Osteoblast (primary cell): ENCODE measurements at places on chromosomes 12 and 14. TPM values are rescaled to one million over a fixed set of nuclear protein-coding genes. Genes with fewer than 3 reads are reported as not detected.

GRCh38 chr12:53973236-53974042 is 513 bp downstream of the HOXC11 start:
- H3K27me3 ChIP-seq = peaks cover 30% of the 10 kb centered on the region
- H3K36me3 ChIP-seq = no peaks in the 10 kb centered on the region
- peak; percentile 94 for DNase-seq
- peak overlapping the region; percentile 83 for H3K4me3 ChIP-seq
- peak overlapping the region; percentile 4 for H3K27ac ChIP-seq

DNA sequence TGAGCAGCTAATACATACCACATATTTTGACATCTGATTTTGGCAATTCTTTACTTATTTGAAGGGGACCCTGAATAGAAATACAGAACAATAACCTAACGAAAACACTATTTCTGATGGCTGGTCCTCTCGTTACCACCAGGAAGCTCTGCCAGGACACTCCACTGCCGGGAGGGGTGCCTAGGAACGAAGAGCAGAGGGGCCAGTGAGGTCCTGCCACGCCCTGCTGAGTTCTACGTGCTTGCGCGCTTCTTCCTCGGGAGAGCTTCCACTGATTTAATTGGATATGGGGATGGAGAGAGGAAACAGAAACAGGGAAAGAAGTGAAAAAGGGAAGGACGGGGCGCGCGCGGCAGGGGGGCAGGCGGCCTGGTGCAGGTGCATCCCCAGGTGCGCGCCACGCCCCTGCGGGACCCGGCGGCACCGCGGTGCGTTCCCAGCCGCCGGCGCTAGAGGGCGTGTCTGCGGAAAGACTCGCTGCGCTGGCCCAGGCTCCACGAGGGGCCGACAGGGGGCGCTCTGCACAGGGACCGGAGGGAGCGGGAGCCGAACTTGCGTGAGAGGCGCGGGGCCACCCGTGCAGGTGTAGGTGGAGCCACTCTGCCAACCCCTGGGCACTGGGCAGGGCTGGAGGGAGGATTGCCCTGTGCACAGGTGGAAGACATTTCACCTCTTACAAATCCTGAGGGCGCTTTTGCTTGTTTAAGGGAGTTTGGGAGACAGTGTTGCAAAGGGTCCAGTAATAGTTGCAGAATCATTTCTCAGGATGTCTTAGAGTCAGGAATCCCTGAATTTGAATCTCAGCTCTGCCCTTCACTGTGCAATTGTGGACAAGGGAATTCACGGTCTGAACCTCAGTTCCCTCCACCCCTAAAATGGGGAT is 986.3 kb upstream of the TMEM132C start:
- no peaks in the 10 kb centered on the region for H3K36me3 ChIP-seq
- DNase-seq = no peak

DNA sequence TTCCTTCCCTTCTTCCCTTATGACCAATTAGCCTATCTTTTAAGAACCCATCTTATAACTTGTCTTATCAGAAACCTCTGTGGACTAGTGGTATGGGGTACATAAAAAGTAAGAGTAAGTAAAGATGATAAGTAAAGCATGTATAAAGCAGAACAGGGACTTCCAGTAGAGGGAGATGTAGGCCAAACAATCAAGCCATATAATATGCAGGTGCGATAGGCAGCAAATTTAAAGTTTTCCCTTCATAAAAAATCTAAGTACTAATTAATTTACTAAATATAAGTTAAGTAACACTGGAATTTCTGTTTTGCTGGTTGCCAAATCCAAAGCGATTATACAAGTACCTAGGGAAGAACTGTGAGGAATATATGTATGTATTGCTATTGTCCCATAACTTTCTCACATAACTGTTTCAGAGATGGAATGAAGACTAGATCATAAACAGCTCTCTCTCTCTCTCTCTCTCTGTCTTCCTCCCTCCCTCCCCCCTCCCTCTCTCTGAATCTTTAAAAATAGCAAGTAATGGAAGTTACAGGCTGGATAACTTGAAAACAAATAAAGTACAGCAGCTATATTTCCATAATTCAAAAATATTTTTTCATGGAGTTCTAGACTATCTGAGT is 25.7 kb downstream of the METTL25 start:
- H3K36me3 ChIP-seq = no peaks in the 10 kb centered on the region
- no peak overlapping the region for H3K27ac ChIP-seq
- no peak for DNase-seq
- H3K4me3 ChIP-seq = no peak overlapping the region
- no peaks in the 10 kb centered on the region for H3K4me1 ChIP-seq

DNA sequence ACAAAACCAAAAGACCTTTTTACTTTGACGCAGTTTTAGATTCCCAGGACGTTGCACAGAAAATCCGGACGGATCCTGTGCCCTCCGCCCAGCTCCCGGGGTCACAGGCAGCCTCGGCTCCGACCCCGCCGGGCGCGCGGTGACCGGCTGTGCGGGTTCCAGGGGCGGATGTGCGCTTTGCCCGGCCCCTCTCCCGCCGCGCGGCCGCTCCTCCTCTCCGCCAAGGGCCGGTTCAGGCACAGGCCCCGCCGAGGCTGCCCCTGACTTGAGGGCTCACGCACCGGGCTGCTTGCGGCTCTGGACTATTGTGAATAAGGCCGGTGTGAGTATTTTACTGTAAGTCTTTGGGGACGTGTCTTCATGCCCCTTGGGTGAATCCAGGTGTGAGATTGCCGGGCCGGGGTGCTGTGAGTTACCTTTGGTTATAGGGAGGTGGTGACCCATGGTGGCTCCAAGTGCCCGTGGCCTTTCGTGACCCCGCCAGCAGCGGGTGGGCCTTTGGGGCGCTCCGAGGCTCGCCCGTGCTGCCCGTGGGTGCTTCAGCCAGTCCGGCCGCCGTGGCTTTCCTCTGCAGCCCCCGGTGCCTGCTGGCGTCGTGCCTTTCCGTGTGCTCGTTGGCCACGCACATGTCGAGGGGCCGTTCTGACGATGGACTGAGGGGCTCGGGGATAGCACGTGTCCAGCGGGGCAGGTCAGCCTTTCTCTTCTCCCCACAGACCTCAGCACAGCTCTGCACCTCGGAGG is 45.9 kb downstream of the NOC4L start:
- no peaks in the 10 kb centered on the region for H3K27me3 ChIP-seq
- H3K27ac ChIP-seq = no peak overlapping the region
- peak; percentile 87 for DNase-seq
- H3K36me3 ChIP-seq = no peaks in the 10 kb centered on the region
- no peaks in the 10 kb centered on the region for H3K4me1 ChIP-seq

GRCh38 chr14:31118892-31119291 is 88.7 kb downstream of the HECTD1 start:
- H3K27ac ChIP-seq = peak overlapping the region; percentile 7
- no peaks in the 10 kb centered on the region for H3K27me3 ChIP-seq
- no peaks in the 10 kb centered on the region for H3K4me1 ChIP-seq
- no peak overlapping the region for H3K4me3 ChIP-seq

DNA sequence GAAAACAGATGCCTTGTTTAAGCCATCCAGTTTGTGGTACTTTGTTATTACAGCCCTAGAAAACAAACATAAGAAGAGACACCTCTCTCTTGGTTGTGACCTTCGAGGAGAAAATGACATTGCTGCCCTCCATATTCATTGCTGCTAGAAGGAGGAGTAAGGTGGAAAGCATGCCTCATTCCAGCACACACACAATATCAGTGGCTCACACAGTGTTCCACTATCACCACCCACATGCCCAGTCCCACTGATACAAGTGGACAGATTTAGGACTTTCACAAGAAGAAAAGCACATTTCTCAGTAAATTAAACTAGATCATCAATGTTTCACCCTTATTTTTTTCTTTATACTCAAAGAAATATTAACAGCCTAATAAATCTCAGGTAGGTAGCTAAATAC is 143.6 kb downstream of the PHLDA1 start:
- peaks cover 12% of the 10 kb centered on the region for H3K4me1 ChIP-seq
- DNase-seq = no peak
- no peak overlapping the region for H3K27ac ChIP-seq
- no peaks in the 10 kb centered on the region for H3K27me3 ChIP-seq
- no peaks in the 10 kb centered on the region for H3K36me3 ChIP-seq

- H3K4me1 ChIP-seq = no peaks in the 10 kb centered on the region
- no peaks in the 10 kb centered on the region for H3K36me3 ChIP-seq
- no peak overlapping the region for H3K4me3 ChIP-seq
- H3K27me3 ChIP-seq = no peaks in the 10 kb centered on the region
- no peak overlapping the region for H3K27ac ChIP-seq
- no peak for DNase-seq
Measured at GRCh38 chr14:56760164-56760914, 49.9 kb downstream of the OTX2 start.

GRCh38 chr14:92385561-92385960 is 62.6 kb downstream of the SLC24A4 start:
- H3K27me3 ChIP-seq = peaks cover 7% of the 10 kb centered on the region
- no peak overlapping the region for H3K4me3 ChIP-seq
- H3K36me3 ChIP-seq = no peaks in the 10 kb centered on the region
- H3K4me1 ChIP-seq = no peaks in the 10 kb centered on the region

- H3K27me3 ChIP-seq = peaks cover 2% of the 10 kb centered on the region
- no peak overlapping the region for H3K4me3 ChIP-seq
Measured at GRCh38 chr14:53437858-53438257, 284.7 kb upstream of the DDHD1 start.

- no peak for DNase-seq
- H3K4me1 ChIP-seq = no peaks in the 10 kb centered on the region
- H3K4me3 ChIP-seq = no peak overlapping the region
- H3K36me3 ChIP-seq = peaks cover 19% of the 10 kb centered on the region
- H3K27ac ChIP-seq = no peak overlapping the region
Measured at GRCh38 chr12:116999066-116999465, 88.3 kb downstream of the FBXW8 start.

GRCh38 chr12:9710584-9711375 is 22.1 kb downstream of the CLECL1 start:
- no peak overlapping the region for H3K27ac ChIP-seq
- DNase-seq = no peak

- no peak overlapping the region for H3K27ac ChIP-seq
- H3K27me3 ChIP-seq = peaks cover 19% of the 10 kb centered on the region
- peaks cover 2% of the 10 kb centered on the region for H3K4me1 ChIP-seq
- no peak for DNase-seq
- H3K4me3 ChIP-seq = peak overlapping the region; percentile 20
- H3K36me3 ChIP-seq = no peaks in the 10 kb centered on the region
Measured at GRCh38 chr14:21300892-21301291, 21.0 kb downstream of the RPGRIP1 start.

DNA sequence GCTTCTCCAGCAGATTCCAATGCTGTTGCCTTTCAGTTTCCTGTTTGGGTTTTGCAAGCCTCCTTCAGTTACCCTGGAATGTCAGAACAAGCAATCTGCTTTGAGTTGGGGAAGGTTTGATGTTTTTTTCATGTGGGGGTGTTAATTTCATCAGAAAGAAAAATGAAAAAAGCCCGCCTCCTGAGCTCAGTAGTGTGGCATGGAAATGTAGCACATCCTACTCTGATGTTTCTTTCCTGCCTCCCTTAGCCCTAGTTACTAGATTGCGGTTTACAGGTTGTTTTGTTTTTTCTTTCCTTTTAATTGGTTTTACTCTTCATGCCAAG is 22.6 kb downstream of the IFNG-AS1 start:
- H3K4me1 ChIP-seq = no peaks in the 10 kb centered on the region
- no peak overlapping the region for H3K27ac ChIP-seq
- no peak for DNase-seq
- no peaks in the 10 kb centered on the region for H3K36me3 ChIP-seq
- H3K27me3 ChIP-seq = no peaks in the 10 kb centered on the region

DNA sequence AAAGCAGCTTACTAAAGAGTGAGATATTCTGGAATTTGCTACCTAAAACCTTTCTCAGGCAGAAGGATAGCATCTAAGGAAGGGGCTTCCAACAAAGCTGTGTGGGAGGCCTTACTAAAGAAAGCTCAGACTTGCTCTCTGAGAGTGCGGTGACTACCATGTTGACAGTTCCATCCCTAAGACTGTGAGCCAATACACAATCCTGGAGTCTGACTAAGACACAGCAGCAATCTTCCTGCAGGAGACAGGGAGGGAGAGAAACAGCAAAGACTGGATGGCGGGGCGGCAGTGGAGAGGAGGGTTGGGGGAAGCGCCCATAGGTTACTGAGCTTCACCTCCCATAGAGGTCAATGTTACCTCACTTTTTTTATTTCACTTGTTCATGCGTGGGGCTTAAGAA is 70.9 kb downstream of the KITLG start:
- peaks cover 17% of the 10 kb centered on the region for H3K36me3 ChIP-seq
- no peak for DNase-seq
- peaks cover 21% of the 10 kb centered on the region for H3K4me1 ChIP-seq
- no peaks in the 10 kb centered on the region for H3K27me3 ChIP-seq
- no peak overlapping the region for H3K4me3 ChIP-seq

DNA sequence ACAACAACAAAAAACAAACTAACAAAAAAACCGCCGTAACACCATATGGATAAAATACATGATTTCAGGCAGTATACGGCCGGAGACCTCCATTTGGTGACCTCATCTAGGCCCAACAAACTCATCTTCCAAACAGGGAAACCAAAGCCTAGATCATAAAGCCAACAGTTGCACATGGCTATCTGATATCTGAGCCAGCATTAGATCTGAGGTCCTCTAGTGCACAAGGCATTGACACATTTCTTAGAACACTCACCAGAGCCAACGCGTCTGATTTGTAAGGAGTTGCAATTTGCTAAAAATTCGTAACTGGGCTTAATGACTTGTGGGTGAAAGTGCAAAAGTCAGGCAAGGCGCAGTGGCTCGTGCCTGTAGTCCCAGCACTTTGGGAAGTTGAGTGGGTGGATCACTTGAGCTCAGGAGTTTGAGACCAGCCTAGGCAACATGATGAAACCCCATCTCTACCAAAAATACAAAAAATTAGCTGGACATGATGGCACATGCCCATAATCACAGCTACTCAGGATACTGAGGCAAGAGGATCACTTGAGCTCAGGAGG is 42.0 kb upstream of the NUDT4 start:
- no peaks in the 10 kb centered on the region for H3K27me3 ChIP-seq
- peaks cover 4% of the 10 kb centered on the region for H3K4me1 ChIP-seq
- DNase-seq = no peak
- no peak overlapping the region for H3K27ac ChIP-seq
- no peak overlapping the region for H3K4me3 ChIP-seq
- no peaks in the 10 kb centered on the region for H3K36me3 ChIP-seq

- DNase-seq = no peak
- no peak overlapping the region for H3K4me3 ChIP-seq
- no peak overlapping the region for H3K27ac ChIP-seq
- H3K27me3 ChIP-seq = no peaks in the 10 kb centered on the region
- no peaks in the 10 kb centered on the region for H3K4me1 ChIP-seq
Measured at GRCh38 chr12:92259696-92260251, 114.1 kb upstream of the BTG1 start.

GRCh38 chr14:23130871-23131270 is 11.8 kb upstream of the CEBPE start:
- H3K4me3 ChIP-seq = no peak overlapping the region
- peaks cover 3% of the 10 kb centered on the region for H3K27me3 ChIP-seq
- no peak for DNase-seq
- H3K27ac ChIP-seq = no peak overlapping the region
- H3K4me1 ChIP-seq = no peaks in the 10 kb centered on the region

Gene NRIP2
- 0.59 TPM in 1 of 2 replicates, not detected in the other for total RNA-seq

Gene KLHL33
- 0.36 and 0.59 TPM in 2 replicates for total RNA-seq

Gene LHX5
- total RNA-seq = not detected in 2 replicates

Gene NGB
- not detected in 2 replicates for total RNA-seq

Gene PLEKHG3
- 2.9 and 5.4 TPM in 2 replicates for total RNA-seq

Gene PPP1R3E
- 7.6 and 9.1 TPM in 2 replicates for total RNA-seq
